ENCODE measurements at places on chromosomes 1 and 21. TPM values are rescaled to one million over a fixed set of nuclear protein-coding genes. Genes with fewer than 3 reads are reported as not detected.
A peak's percentile ranks its signal among the peaks of the same experiment; 100 is the strongest.

Gene SYT11
- total RNA-seq, result 15.8 TPM

- no peak for DNase-seq
These were observed 114.1 kb downstream of the ZNF648 start for GRCh38 chr1:181947441-181947840.

DNA sequence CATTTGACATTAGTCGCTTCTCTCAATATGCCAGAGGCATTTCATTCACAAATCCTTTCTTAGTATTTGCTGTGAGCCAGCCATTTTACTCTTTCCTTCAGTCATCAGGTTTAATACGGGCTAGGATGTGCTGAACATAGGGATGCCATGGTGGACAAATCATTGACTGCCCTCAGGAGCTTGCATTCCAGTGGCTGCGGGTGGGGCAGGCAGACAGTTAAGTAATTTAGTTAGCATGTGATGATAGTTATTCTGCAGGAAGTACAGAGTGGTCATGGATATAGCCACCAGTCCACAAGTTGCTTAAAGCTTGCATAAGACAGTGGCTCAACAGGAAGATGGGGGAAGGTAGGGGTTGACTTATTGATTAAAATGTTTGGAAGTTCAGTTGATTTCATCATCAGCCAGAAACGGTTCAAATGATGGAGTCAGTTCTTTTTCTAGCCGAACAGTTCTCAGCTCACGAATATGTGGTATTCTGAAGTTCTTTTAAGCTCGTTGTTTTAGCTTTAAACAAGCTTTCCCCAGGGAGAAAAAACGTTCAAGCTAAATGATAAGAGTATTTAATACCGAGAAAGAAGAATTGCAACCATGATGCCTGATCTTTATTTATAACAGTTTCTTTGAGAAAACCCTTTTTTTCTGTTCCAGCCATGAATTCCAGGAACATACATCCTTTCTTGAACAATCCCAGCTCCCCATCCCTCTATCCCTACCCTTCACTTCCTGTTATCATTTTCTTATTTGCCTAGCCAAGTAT is 1.4 kb downstream of the SLC22A15 start:
- peak; percentile 32 for DNase-seq

Gene LCE1B
- not detected for total RNA-seq

- DNase-seq, result no peak
These were observed 87.7 kb downstream of the LACTBL1 start for GRCh38 chr1:22884806-22885530.

Gene KCNE2
- not detected for total RNA-seq

DNA sequence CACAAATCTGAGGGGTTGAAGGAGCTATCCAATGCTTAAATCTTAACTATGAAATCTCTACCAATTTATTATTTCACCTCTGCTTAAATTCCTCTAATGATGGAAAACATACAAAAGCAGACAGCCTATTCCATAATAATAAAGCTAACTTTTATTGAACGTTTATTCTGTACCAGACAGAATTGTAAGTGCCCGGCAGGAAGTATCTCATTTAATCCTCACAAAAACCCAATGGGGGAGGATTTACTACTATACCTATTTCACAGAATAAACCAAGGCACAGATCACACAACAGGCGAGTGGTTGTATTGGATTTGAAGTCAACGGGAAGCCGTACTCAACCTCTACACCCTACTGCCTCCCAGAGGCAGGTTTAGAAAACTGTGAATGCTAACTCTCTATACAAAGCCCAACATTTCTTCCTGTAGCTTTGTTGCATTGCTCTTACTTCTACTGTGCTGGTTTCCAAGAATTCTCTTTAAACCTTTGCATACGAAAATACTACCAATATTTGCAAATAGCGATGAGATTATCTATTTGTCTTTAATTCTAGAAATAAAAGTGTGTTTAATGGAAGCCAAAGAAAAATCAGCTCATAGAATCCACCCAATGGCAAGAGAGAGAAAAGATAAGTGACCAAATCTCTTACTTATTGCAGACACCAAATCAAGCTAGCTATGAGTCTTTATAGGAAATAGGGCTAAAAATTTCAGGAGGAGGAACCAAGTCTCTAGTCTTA is 33.5 kb upstream of the C1orf53 start:
- peak; percentile 78 for DNase-seq

DNA sequence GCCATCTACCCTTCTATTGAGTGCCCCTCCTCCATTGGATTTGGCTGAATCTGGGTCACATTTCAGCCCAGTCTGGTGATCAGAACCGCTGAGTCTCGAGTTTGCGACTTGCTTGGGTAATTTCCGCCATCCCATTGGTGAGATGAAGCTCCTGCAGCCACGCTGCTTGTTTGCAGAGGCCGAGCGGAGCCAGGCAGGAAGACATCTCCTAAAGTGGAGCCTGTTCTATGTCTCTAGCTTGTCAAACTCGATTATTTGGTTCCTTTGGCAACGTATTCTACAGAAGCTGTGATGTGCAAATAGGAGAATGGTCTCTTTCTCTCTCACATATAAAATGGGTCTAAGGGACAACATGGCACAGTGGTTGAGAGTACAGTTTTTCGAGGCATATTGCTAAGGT is 206.8 kb upstream of the PLXNA2 start:
- no peak for DNase-seq

All from M059J (cell line).